Dorsolateral prefrontal cortex (tissue), 122 donors: ENCODE measurements at places on chromosomes 13 and 19.
A peak's percentile ranks its signal among the peaks of the same experiment; 100 is the strongest.

DNA sequence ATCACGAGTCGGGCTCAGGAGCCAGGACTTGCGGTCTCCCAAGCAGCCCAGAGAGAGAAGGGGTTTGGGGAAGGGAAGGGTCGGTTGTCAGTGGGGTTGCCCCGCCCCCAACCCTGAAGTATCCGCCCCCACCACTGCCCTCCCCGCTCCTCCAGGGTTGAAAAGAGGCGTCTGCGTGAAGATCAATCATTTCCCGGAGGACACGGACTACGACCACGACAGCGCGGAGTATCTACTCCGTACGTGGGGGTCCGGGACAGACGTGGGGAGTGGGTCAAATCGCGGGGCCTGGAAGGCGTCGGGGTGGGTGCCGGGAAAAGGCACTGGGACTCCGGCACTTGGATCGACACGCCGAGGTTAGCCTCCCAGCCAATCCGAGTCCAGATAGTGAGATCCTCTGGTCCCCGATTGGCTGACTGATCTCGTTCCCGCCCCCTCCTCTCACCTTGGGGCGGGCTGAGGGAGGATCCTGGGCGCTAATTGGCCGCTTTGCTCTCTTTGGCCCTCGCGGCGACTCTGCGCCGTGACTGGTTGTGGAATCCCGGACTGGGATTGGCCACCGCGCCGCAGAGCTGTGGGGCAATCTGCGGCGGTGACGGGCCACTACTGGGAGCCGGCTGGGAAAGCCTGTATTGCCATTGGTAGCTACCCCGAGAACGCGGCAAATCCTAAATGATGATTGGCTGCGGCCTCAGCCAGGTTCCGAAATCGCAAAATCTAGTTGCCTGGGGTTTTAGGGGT, 13.3 kb upstream of the CACNG6 start:
- peak; percentile 69 for DNase-seq

DNA sequence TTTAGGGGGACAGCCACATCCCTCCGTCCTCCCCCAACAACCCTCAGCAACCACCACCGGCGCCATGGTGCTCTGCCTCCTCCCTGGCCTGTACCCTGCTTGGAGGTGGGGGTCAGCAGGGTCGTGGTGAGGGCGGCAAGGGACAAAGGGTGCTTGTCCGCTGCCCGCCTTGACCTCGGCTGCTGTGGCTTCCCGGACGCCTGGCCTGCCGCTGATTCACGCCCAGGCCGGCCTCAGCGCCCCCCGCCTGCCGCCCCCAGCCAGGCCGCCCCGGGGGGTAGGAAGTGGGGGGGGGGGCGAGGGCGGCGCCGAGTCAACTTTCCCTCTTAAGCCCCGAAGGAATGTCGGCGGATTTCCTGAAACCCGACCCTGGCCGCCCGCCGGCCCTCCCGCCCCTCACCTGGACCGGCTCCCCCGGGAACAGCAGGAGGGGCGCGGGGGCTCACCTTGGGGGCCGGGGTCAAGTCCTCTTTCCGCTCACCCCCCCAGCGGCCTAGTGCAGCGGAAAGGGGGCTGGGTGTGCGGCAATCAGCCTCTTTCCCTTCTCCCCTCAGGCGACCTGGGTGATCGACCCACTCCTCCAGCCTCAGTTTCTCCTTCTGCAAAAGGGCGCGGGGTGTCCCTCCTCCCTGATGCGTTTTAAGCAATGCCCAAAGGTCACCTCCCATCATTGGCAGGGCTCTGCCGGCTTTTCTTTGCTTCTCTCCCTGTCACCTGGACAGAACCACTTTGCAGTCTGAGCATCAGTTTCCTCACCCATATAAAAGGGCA, 1.9 kb upstream of the TMEM59L start:
- no peak for DNase-seq

- no peak for DNase-seq
These were observed 569.9 kb downstream of the UQCRFS1 start for GRCh38 chr19:28642787-28643683.

DNA sequence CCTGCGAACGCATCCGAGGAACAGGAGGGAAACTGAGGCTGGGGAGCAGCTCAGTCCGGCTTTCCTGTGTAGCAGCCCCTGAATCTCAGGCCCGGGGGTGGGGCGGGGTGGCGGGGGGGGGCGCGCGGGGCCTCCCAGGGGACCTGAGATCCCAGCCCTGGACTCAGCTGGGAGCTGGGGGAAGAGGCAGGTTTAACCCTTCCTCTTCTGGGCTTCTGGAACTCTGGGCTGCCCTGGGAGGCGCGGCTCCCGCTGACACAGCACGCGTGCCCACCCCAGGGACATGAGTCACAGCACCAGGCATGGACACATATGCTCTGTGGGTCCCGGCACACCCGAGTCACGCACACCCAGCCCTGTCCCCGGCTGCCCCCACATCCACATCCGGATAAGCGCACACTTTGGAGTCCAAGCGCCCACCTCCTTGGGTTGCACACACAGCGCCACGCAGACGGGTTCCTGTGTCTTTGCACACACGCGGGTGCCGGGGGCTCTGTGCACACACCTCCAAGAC, 3.5 kb upstream of the CIRBP start:
- DNase-seq = peak; percentile 58

DNA sequence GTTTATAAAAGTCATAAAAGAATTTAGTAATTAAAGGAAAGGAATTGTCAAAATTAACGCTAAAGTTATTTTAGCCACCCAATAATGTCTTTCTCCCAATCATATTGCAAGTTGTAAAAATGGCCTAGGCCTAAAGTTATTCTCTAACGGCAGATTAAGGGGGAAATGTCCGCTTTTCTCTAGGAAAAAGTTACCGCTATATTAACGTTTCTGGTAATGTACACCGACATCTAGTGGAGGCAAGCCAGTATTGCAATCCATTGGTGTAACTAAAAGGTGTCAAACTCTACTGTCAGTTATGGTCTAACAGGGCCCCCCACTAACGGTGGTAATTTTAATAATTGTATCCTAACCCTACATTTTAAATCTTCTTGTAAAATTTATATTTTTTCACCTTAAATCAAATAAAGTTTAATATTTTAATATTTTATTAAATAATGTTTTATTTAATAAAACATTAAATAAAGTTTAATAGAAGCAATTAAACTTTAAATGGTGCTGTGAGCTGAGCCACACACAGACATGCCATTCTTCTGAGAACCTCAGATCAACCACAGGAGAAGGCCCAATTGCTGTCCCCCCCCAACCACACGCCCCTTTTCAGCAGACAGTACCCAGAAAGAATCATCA, 35.9 kb upstream of the ZSCAN5A start:
- DNase-seq = no peak

- no peak for DNase-seq
These were observed 9.2 kb downstream of the ZNF627 start for GRCh38 chr19:11606484-11606883.

GRCh38 chr13:95713651-95714050, 36.7 kb downstream of the DNAJC3 start:
- DNase-seq = no peak

- DNase-seq = no peak
These were observed 28.3 kb downstream of the LYL1 start for GRCh38 chr19:13074378-13074777.

- DNase-seq = no peak
These were observed 159.4 kb downstream of the NHLRC3 start for GRCh38 chr13:39197647-39198007.

GRCh38 chr13:51997641-51998330, 13.5 kb downstream of the ATP7B start:
- DNase-seq = no peak

GRCh38 chr19:43460362-43461016, 4.9 kb downstream of the LYPD3 start:
- no peak for DNase-seq

DNA sequence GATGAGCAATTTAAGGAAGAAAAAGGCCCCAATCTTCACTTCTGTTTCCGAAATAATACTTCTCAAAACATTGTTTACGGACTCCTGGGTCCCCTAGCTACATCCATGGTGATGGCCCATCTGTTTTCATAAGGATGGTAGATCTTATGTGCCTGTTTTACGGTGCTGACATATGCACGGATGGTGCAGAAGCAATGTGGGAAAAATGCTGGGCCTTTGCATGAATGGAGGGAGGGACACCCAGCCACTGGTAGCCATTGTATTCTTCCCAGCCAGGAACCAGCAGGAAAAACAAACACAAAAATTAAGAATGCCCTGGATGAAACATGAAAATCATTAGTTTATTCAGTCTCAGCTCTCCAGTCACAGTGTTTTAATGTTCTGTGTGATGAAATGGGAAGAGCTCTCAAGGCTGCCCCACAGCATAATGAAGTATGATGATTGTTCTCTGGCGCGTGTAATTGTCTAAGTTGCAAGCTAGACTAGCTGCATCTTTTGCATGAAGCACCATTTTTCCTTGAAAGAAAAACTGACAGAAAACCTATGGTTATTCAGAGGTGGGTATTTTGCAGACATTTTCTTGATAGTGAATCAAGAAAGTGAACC, 1201.1 kb upstream of the SLC10A2 start:
- DNase-seq = no peak

DNA sequence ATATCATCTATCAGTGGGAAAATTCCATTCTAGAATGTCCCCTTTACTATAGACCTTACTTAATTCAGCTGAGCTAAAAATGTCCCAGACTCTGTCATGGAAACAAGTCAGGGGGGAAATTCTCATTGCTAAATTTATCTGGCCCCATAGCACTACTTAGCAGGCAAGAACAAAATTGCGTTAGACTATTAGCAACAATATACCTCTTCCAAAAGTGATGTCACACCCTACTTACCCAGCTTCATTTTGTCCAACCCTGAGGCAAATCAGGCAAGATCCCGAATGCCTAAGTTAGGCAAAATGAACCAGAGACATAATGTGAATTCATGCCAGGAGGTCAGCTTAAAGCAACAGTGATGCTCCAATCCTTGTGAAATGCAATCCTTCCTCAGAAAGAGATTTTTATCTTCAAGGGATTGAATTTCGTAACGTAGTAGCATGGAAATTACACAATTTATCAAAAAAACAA, 93.7 kb downstream of the FRY start:
- DNase-seq = no peak

DNA sequence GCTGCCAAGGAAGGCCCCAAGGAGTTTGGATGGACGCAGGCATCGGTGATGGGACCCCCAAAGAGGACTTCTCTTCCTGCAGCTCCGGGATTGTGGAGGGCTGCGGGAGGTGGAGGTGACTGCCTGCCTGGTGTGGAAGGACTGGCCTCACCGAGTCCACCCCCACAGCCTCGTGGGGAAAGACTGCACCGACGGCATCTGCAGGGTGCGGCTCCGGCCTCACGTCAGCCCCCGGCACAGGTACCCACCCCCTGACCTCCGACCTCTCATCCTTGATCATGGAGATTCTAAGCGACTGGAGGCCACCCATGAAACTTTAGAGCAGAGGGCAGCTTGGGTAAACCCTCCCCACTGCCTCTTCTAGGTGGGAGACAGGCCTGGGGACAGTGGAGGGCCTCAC, 16.9 kb upstream of the CLASRP start:
- DNase-seq = no peak

DNA sequence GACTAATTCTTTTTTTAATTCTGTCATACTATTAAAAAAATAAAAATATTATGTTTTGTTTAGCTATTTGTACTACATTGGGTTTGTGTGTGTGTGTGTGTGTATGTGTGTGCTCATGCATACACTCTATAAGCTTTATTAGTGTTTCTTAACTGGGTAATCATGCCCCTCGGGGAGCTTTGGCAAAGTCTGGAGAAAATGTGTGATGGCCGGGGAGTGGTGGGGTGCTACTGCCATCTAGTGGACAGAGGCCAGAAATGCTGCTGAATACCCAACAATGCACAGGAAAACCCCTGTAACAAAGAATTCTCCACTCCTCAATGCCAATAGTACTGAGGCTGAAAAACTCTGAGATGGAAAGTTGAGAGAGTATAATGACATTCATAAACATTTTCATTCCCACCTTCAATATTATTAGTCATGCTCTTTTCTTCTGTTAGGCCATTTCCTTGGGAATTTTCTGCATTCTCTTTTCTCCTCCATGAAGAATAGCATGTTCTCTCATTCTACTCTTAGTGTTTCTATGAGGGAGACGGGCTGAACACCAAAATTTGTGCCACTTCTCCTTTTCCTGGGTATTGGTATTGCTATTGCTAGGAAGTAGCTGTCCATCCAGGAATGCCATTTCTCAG, 157.3 kb downstream of the DNAJC3 start:
- peak; percentile 71 for DNase-seq
